ENCODE measurements at places on chromosomes 1 and 21. TPM values are rescaled to one million over a fixed set of nuclear protein-coding genes. Genes with fewer than 3 reads are reported as not detected.

KCNAB2 gene
- 1.9 TPM for total RNA-seq

ELAVL4 gene
- total RNA-seq, result under 0.01 TPM

LCE3E gene
- not detected for total RNA-seq

BMP8A gene
- not detected for total RNA-seq

TSTD1 gene
- total RNA-seq, result 9.1 TPM

RCSD1 gene
- 27.4 TPM for total RNA-seq

TSPEAR gene
- 0.26 TPM for total RNA-seq

C1orf87 gene
- not detected for total RNA-seq

S100A2 gene
- total RNA-seq, result 0.98 TPM

LCE1C gene
- total RNA-seq, result not detected

ADCY10 gene
- total RNA-seq, result not detected

TEDDM1 gene
- total RNA-seq, result not detected

UBE2U gene
- total RNA-seq, result not detected

MUTYH gene
- 12.3 TPM for total RNA-seq

MYOG gene
- total RNA-seq, result not detected

OR2M5 gene
- total RNA-seq, result not detected

NTNG1 gene
- total RNA-seq, result not detected

CD34 gene
- total RNA-seq, result 6.4 TPM

KRTAP13-2 gene
- total RNA-seq, result not detected

DCDC2B gene
- total RNA-seq, result not detected

ANGPTL3 gene
- not detected for total RNA-seq

CCDC181 gene
- total RNA-seq, result not detected

YTHDF2 gene
- 80.8 TPM for total RNA-seq

SLC30A10 gene
- not detected for total RNA-seq

TENT5C gene
- 1.7 TPM for total RNA-seq

WDR64 gene
- under 0.01 TPM for total RNA-seq

MYOM3 gene
- total RNA-seq, result not detected

ZFP69B gene
- 1.2 TPM for total RNA-seq

FNDC5 gene
- total RNA-seq, result under 0.01 TPM

HEATR1 gene
- total RNA-seq, result 16.7 TPM

MPL gene
- total RNA-seq, result 0.09 TPM

MPZ gene
- 1.7 TPM for total RNA-seq

KRTAP7-1 gene
- not detected for total RNA-seq

MCOLN3 gene
- total RNA-seq, result under 0.01 TPM

AKNAD1 gene
- 0.11 TPM for total RNA-seq

All from dermis lymphatic vessel endothelial cell (primary cell).